ENCODE measurements at places on chromosomes 3 and 15.

DNA sequence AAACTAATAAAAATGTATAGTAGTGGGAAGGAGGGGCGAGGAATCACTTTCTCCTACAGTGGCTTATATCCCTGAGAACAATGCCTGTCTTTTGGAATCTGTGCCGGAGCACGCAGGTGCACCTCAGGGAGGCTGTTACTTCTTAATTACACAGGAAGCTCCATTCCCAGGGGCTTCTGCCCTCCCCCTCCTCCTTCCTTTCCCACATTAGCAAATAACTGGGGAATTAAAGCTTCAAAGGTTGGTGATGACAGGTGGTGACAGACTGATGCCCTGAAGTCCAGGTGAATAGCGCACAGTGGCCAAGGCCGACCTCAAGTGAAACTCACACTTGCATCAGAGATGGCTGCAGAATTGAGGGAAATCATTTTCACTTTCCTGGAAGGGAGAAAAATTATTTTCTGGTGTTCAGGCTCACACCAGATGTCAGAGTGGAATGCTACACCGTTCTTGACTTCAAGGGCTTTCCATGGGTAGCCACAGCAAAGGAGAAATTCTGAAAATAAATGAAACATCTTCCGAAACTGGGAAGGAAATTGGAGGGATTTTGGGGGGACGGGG is 3.7 kb downstream of the GRAMD2A start:
- no peak for DNase-seq

DNA sequence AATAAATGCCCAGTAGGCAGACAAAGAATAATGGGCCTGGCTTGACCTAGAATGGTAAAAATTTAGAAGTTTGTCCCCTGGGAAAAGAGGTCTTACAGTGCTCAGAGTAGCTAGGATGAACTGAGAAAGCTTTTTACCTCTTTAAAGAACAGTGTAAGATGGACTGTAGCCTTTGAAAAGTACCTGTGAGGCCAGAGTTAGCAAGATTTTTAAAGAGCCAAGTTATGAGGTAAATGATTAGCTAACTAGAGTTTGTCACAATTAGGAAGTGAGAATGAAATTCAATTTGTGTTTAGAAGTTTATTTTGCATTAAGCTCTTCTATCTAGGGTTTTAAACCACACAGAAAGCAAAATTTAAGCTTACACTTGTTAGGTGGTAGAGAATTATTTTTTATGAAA is 480.9 kb downstream of the ZIC1 start:
- DNase-seq = no peak

- DNase-seq = no peak
Measured at GRCh38 chr3:85180-85579, 111.4 kb upstream of the CHL1 start.

DNA sequence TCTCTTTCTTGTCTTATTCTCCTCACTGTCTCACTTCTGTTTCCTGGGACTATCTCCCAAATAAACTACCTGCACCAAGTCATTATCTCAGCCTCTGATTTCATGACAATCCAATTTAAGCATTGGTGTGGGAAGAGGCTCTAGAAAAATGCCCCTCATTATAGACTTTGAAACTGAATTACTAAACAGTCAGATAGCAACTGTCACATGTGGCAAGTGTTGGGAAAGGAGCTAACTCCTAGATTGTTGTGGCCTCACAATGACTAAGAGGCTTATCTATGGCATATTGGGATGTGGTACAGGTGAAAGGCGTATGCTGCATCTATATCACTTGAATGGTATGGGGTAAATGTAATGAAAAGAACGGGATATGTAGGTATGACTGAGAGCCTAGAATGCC is 103.5 kb upstream of the CCDC54 start:
- no peak for DNase-seq

DNA sequence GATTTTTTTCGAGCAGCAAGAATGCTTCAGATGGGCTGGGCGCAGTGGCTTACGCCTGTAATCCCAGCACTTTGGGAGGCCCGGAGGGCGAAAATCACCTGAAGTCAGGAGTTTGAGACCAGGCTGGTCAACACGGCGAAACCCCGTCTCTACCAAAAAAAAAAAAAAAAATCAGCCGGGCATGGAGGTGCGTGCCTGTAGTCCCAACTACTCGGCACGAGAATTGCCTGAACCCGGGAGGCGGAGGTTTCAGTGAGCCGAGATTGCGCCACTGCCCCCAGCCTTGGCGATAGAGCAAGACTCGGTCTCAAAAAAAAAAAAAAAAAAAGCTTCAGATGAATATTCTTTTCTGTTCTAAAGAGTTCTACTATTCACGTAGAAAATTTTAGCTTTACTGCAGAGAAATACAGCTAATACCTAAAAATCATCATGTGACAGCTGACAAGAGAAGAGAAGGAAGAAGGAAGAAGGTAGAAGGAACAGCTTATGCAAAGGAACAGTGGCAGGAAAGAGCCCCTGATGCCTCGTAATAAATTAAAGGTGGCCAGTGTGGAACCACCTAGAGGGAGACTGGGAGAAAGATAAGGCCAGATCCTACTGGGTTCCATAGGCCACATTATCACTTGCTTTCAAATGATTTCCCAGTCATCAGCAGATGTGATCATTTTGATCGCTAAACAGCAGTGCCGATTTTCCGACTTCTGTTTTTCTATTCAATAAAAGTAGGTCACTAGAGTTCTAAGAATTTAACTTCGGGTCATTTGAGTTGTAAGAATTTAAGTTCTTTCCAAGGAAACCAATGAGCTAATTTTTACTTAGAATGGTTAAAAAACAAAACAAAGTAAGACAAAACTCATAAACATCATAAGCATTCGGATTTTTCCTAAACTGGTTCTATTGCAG is 1.5 kb downstream of the CMTM6 start:
- DNase-seq = no peak

- DNase-seq = no peak
Measured at GRCh38 chr3:76815561-76815960, 224.3 kb upstream of the ROBO2 start.

DNA sequence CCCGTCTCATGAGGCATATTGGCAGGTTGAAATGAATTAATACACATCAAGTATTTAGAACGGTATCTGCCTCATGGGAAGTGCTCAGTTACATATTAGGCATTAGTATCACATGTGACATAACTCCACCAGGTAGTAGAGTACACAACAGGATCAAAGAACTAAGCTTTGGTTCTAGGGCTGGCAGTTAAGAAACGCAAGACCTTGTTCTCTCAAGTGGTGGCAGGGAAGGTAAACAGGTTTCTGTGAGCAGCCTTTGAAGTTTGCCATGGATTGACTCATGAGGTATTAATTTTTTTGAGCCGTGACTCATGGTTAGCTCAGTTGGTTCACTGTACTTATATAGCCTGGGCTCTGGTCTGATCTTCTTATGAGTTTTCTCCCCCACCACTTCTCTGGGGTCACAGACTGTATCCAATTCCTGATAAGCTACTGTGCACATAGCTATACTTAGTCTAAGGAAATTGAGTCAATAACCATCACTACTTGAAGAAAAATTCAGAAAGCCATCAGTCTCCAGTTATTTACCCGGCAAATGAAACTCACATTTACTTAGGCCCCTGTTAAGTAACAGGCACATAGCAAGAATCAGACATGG is 155.6 kb upstream of the STT3B start:
- DNase-seq = peak; percentile 36
